ENCODE measurements at places on chromosomes 2 and 18.

- no peak for DNase-seq
Measured at GRCh38 chr2:167510071-167510759, 621.9 kb downstream of the XIRP2 start.

DNA sequence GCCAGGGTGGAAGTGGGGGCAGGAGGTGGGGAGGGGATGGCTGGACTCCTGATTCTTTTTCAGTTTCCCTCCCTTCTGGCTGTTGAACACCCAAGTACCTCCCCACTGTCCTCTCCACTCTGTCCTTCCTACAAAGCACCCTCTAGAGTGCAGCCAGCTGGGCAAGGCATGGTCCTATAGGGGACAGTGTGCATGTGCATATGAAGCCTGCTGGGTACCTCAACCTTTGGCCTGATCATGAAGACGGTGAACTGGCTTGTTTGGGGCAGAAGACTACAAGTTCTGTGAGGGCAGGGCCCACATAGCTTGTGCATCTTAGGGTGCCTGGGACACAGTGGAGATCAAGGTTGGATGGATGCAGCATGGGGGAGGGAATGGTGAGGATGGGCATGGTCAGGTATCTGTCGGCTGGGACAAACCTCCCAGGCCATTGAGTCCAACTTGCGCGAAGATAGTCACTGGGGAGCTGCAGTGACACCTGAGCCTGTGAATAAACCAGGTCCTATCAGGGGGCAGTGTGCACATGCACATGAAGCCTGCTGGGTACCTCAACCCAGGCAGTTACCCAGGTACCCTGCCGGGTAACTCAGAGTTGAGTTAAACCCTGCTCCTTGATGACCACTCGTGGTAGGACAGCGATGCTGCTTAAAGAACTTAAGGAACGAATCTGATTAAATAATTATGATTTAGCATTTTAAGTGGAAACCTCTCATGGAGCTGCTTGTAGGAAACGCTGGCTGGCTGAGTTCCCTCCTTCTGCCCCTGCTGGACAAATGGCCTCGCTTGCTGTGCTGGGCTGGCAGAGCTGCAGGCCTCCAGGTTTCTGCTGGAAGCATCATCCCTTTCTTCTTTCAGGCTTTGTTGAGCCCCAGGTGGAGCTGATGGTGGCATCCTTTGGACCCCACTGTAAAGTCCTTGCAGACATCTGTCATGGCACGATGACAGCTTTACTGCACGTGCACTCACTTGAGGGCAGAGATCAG is 84.0 kb downstream of the POLR1A start:
- no peak for DNase-seq

GRCh38 chr2:222255090-222255489 is 43.7 kb downstream of the PAX3 start:
- DNase-seq, result no peak

- no peak for DNase-seq
Measured at GRCh38 chr2:222180619-222181018, 118.2 kb downstream of the PAX3 start.

DNA sequence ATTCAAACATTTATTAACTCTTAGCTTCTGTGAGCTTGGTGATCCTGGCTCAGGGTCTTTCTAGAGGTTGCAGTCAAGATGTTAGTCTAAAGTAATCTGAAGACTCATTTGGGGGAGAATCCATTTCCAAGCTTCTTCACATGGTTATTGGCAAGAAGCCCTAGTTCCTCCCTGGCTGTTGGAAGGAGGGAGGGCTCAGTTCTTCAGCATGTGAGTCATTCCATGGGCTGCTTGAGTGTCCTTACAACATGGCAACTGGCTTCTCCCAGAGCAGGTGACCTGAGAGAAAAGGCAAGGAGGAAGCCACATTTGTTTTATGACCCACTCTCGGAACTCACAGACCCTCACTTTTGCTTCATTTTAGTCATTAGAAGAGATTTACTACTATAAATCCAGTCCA is 10.6 kb upstream of the C2orf74 start:
- no peak for DNase-seq

DNA sequence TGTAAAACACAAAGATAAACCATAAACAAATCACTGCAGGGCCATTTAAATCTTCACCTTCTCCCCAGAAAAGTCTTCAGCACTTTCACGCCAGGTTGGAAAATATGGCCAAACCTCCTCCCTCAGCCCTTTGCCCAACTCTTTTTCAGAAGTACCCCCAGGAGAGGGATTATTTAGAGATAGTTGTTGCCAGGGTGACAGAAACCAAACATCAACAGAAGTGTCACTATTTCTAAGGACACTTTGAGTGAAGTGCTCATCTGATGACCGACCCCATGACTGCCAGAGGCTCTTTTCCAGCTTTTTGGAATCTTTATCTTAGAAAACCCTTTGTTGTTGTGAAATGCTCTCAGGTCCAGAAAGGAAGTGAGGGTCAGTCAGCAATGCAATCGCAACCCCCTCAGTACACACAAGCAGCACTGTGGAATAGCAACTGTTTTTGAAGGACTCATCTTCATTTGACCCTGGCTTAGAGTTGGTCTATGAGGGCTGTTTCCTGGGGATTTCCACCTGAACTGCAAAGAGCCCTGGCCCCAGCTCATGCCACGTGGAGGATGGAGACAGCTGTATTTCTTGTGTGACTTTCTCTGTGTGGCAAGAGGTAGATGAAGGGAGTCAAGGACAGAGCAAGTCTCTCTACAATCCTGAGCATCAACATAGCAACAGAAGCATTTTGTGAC is 114.0 kb upstream of the STON1 start:
- DNase-seq, result no peak

DNA sequence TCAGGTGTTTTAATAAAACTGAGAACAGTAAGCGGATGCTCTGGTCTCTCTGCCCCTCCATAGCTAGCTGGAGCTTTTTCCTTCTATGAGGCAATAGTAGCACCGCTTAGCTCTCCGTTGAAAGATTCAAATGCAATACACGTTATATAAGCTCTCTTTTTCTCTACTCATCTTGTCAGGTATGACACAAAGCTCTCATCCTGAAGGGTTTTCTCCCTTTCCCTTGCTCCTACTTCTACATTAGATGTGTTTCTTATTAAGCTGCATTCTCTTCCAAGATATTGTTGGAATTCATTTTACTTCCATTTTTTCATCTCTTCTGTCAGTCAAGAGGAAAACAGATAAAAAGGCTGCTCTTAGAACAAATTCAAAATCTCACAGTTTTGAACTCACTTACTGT is 434.6 kb upstream of the DDX18 start:
- no peak for DNase-seq

- no peak for DNase-seq
Measured at GRCh38 chr2:1004398-1004797, 53.7 kb downstream of the SNTG2 start.

GRCh38 chr2:38552259-38552658 is 50.5 kb downstream of the HNRNPLL start:
- no peak for DNase-seq

DNA sequence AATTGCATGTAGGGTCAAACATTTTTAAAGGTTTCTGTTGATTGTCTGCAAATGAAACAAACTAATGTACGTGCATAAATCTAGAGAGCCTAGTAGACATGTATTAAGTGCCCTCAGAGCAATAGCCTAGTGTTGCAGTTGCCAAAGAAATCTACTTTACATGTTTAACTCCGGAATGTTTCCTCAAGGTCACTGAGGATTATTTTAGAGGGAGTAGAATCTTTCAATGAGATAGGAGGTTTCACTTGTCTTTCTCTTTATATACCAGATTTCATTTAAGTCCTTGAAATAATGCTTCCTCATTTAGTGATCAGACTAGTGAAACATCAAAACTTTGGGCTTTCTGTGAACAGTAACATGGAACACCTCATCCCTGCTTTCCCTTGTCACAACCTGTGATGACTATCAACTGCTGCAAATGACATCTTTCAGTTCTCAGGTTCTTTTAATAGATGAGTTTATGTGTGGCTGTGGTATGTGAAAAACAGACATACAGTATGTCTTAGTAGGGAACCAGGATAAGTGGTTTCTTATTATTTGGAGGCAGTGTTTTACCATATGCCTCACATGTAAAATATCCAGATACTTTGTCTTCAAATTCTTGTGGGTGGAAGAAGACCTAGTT is 5.5 kb downstream of the UBE2E3 start:
- DNase-seq, result no peak

DNA sequence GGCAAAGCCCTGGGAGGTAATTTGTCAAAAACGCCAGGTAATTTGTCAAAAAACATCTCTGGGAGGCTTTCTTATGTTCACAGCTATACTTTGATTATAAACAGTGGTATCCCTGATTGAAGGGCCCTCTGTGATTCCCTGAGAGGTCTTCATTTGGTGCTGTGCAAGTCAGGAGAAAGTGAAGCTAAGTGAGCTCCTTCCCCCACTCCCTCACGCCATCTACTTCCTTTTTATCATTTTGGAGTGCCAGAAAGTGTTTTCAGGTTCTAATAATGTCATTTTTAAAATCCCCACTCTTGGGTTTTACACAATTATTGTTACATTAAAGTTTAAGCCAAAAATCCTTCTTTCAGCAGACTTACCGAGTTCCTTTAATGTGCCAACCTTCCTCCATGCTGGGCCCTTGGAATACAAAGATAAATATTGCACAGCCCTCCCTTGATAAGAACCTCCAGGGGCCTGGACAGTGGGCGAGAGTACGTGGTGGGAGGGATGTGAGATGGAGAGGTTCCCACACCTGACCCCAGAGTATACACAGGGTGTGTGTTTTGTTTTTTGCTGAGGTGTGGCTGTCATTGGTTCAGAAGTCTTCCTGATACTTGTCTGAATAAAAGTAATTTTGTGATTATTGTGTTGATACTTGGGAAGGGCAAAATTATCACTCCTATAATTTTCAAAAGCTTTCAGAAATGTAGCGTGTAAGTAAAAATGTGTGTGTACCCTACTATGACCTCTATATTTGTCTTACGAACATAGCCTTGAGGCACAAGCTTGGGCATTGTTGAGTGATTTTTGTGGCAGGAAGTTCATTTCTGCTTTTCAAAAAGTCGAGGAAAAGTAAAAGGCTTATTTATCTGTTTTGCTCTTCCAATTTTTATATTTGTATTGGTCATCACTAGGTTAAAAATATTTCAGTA is 8.2 kb downstream of the MAPRE2 start:
- DNase-seq, result no peak
